ENCODE measurements at places on chromosomes 2 and 18.
A peak's percentile ranks its signal among the peaks of the same experiment; 100 is the strongest.

DNA sequence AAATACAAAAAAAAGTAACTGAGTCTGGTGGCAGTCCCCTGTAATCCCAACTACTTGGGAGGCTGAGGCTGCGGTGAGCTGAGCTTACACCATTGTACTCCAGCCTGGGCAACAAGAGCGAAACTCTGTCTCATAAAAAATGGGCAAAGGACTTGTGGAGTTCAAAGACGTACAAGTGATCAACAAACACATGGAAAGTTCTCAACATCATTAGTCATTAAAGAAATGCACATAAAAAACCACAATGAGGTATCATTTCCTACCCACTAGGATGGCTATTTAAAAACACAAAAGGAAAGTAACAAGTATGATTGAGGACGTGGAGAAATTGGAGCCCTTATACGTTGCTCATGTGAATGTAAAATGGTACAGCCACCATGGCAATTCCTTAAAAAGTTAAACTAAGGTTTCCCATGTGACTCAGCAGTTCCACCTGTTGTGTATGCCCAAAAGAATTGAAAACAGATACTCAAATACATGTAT lies 52.3 kb downstream of the RAB10 start:
- DNase-seq: no peak

DNA sequence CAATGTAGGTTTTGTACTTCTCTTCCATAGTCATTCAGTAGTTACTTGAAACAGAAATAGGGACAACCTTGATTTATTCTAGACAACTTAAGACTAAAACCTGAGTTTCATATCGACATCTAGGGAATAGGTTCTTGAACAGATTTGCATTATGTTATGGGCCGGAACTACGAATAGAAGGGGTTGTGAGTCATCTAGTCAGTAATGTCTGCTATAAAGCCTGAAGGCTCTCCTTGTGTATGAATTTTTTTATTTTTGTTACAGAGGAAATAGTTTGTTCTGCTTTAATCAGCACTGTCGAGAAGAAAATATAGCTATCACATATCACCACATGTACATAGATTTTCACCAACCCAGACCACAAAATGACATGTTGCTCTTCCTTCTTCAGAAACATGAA lies 17.3 kb upstream of the TRIM43 start:
- DNase-seq: no peak

GRCh38 chr2:184599054-184599871 lies 934 bp downstream of the ZNF804A start:
- peak; percentile 29 for DNase-seq

DNA sequence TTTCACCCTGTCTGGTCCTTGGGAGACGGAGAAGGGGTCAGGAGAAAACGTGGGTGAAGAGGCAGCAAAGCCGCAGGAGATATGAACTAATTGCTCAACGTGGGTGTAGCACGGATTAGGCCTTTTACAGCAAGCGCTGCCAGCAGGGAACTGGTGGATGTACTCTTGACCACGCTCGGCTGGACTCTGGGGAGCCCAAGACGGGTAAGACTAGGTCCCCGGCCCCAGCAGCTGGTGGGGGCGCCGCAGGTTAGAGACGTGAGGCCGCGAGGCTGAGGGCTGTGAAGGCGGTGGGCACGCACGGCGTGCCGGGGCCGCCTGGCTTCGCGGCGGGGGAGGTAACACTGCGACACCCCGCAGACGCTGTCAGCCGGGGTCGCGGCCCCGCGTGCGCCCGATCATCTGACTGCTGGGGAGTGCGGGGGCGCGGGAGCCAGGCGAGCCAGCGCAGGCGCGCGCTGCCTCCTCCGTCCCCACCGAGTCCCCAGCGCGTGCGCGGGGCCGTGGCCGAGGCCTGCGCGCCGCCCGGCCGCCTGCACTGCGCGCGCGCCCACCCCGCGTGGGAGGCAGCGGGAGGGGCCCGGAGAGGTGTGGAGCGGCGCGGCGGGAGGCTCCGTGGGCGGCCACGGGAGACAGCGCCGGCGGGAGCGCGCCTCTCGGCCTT lies at the start of gene CLIP4:
CLIP4 (plus strand) TSS at position 470 of the 664 bp plus-strand sequence. CDS start 5,974 bp downstream, outside the sequence.
- peak; percentile 45 for DNase-seq

DNA sequence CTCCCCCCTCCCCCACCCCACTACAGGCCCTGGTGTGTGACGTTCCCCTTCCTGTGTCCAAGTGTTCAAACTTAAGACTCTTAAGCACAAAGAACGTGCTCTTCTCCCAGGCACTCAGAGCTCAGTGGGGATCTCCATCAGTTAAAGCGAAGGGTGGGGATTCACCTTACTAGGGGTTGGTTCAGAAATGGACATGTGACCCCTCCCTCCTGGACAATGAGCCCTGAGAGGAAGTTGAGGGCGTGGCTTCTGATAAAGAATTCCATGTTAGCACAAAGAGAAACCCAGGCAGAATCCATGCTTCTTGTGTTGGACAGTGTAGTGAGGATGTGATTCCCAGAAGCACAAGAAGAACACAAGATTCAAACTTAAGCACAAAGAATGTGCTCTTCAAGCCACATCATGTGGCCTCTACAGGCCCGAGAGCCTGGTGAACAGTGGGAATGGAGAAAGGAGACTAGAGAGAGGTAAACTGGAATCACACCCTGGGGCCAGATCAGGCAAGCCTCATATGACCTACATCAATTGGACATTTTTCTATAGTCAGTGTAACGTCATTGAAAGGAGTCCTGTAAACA lies 78.1 kb upstream of the TTC39C start:
- DNase-seq: no peak

GRCh38 chr2:16208241-16208797 lies 268.0 kb downstream of the MYCN start:
- no peak for DNase-seq

DNA sequence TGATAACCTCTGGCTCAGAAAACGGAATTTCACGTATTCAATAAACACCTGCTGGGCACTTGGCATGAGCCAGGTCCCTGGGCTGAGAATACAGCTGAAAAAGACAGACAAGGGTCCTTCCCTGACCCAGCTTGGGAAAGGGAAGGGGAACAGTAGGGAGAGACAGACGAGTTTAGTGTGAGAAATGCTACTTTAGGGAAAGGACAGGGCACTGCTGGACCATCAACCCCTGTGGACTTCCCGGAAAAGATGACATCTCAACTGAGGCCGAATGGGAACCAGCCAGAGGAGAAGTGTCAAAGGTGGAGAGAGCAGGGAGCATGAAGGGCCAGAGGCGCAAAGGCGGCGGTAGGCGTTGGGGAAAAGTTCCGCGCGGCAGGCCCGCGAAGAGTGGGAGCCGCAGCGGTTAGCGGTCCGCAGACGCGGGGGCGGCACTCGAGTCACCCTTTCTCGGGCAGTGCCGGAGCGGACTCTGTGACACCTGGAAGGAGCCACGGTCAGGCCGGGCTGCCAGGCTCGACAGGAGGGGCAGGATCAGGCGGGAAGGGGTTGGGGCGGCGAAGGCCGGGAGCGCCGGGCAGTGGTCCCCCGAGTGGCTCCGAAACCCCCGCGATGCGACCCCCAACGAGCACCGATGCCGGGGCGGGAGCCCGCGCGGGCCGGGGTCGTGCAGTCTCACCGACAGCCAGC lies 519 bp downstream of the TEX261 start:
- DNase-seq: no peak

- no peak for DNase-seq
These were observed 110.6 kb upstream of the SIX2 start for GRCh38 chr2:45119855-45120254.

- no peak for DNase-seq
These were observed 67.3 kb downstream of the GLI2 start for GRCh38 chr2:120802867-120803484.

GRCh38 chr18:2846636-2847316 lies at the start of gene EMILIN2:
Gene EMILIN2, plus strand, starts transcription at chr18:2847006. Its CDS starts 183 bp downstream, at chr18:2847189.
- DNase-seq: peak; percentile 43

- DNase-seq: peak; percentile 42
These were observed 128.8 kb upstream of the MSH6 start for GRCh38 chr2:47653902-47654789.

DNA sequence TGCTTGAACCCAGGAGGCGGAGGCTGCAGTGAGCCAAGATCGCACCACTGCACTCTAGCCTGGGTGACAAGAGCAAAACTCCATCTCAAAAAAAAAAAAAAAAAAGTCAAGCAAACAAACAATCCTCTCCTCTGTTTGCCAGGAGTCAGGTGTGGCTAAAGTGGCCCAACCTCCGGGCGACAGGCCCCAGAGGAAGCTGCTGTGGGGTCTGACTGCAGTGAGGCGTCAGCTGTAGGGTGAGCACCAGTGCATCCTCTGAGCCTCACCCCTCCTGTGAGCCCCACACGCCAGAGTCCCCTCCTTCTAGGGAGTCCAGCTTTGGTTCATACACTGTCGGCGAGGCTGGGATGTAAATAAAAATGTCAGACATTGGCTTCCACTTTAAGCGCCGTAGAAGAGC lies 76.5 kb upstream of the HS6ST1 start:
- DNase-seq: no peak

DNA sequence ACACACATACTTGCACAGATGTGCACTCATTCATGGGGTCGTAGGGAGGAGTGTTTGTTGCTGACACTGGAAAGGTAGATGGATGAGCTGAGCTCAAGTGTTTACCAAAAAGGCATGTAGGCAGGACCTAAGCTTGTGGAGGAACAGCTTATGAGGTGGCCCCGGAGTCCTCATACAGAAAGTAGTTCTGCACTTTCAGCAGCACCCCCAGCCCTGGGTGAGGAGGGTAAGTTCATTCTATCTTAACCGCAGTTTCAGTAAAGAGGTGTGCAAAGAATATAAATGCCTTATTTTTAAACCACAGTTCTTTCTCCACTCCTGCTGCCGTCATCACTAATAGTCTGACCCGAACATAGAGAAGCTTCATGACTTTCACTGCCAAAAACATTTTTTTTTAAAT lies 31.7 kb upstream of the RNF152 start:
- DNase-seq: no peak

DNA sequence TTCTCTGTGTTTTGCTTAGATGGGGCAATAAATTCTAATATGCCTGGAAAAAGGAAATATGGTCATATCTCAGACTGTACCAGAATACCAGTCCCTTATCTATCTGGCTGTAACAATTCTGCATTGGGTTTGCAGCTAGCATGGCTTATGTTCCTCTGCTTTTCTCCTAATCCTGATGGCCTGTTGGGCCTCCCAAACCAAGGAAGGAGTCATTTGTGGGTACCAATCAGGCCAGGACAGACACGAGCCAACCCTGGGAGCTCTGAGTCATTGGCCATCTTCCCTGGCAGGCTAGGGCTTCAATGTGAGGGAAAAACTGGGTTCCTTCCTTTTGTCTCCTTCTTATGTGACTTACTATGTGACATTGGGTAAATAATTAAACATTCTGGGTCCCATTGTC lies 12.0 kb downstream of the SMARCAL1 start:
- DNase-seq: no peak

GRCh38 chr2:71604726-71605120 lies 151.4 kb downstream of the DYSF start:
- DNase-seq: peak; percentile 7

DNA sequence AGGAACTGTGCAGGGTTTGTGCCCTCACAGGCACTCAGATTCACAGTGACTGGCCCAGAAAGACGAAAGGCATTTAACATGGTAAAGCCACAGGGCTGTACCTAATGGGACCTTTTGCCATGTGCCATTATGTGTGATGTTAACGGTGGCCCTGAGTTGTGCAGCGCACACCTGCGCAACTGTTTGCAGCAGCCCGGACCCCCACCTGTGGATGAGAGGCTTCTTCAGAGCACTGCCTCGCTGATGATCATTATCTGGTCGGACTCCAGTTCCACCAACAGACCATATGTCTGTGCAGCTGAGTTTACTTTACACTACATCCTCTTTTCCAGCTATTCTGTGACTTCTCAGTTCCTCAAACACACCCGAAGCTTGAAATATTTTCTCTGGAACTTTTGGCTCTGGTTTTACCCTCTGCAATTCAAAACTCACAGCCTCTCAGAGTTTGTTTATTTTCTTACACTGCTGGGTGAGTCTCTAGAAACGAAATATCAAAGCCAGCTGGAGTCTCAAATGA lies 35.6 kb upstream of the UBE2F start:
- no peak for DNase-seq

- DNase-seq: no peak
These were observed 392.1 kb downstream of the CDH19 start for GRCh38 chr18:66211749-66212148.

- DNase-seq: peak; percentile 4
These were observed 123.2 kb downstream of the SMAD7 start for GRCh38 chr18:48827291-48828193.

GRCh38 chr2:105744091-105744908 lies 412 bp upstream of the NCK2 start:
- no peak for DNase-seq

- no peak for DNase-seq
These were observed 123.8 kb upstream of the WDSUB1 start for GRCh38 chr2:159410276-159410675.

GRCh38 chr18:24027156-24027827 lies 12.7 kb downstream of the TTC39C start:
- no peak for DNase-seq

- no peak for DNase-seq
These were observed 139.4 kb downstream of the RNF152 start for GRCh38 chr18:61753373-61753772.

- no peak for DNase-seq
These were observed 88.6 kb upstream of the B3GNT7 start for GRCh38 chr2:231306791-231307393.

GRCh38 chr2:27870724-27871123 lies 19.5 kb downstream of the RBKS start:
- no peak for DNase-seq

GRCh38 chr2:30971231-30972025 lies 164.2 kb upstream of the CAPN13 start:
- no peak for DNase-seq

DNA sequence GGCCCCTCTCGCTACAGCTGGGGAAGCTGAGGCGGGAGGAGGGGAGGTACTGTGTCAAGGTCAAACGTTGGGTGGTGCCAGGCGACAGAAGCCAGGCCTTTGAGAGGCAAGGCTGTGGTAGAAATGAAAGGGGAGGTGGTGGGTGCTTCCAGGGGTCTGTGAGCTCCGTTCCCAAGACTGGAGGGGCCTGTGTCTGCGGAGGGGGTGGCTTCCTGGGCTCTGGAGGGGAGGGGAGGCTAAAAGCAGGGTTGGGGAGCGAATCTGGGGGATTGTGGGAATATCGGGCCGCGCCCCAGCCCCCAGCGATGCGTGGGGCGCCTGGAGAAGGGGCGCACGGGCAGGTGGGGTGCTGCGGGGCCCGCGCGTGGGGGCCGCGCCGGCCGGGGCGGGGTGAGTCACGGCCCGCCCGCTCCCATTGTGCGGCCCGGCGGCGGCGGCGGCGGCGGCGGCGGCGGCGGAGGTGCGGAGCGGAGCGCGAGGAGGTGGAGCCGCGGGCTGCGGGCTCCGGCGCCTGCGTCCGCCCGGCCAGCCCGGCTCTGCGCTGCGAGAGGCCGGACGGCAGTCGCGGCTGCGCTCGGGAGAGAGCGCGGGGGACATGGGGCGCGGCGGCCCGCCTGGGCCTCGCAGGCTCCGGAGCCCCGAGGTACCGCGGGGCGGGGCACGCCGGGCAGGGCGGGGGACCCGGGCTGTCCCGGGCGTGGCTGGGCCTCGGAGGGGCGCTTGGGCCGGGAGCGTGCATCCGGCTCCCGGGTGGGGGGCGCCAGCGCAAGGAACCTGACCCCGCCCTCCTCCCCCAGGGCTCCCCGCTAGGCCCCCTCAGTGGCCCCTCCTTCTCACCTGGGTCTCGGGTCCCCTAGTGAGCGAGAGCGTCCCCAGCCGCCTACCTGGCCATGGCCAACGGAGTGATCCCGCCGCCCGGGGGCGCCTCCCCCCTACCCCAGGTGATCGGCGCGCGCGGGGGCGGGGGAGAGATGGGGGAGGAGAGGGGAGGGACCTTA lies at the start of gene SLC4A3:
SLC4A3 (plus strand) TSS at position 528 of the 998 bp plus-strand sequence; CDS start at position 891, 363 bp downstream.
- DNase-seq: peak; percentile 20
